Stimulated activated CD4-positive, alpha-beta T cell treated with anti-CD3 and anti-CD28 coated beads, Interleukin-1b, Interleukin-23, amount 100 ng/mL, for 24 hours (primary cell): ENCODE measurements at places on chromosomes 12 and 14.

DNA sequence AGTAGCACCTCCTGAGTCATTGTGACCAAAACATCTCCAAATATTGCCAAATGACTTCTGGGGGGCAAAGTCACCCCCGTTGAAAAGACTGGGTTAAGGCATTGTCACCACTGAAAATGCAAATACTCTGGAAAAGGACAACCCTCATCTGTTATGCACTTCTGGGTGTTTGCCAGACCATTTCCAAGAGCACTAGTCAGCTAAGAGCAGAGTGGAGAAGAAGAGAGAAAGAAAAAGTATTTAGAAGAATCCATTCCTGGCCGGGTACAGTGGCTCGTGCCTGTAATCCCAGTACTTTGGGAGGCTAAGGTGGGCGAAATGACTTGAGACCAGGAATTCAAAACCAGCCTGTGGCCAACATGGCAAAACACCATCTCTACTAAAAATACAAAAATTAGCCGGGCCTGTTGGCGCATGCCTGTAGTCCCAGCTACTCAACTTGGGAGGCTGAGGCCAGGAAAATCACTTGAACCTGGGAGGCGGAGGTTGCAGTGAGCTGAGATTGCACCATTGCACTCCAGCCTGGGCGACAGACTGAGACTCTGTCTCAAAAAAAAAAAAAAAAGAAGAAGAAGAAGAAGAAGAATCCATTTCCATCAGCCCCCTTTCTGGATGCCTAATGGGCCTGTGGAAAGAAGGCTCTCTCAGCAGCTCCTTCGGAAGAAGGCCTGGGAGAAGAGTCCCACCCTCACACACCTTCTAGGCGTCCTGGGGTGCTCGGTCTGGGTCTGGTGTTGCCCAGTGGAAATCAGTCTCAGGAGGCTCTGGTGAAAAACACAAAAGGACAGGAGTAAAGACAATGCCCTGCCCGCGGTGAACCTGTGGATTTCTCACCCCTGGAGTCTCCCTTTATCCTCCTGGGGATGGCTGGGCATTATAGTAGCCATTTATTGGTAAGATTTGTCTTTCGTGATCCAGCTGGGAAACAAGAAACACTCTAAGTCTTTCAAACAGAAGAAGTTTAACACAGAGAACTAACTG lies 3.5 kb upstream of the LTBR start:
- no peak for DNase-seq

- DNase-seq, result no peak
These were observed 7.7 kb downstream of the CAPS2 start for GRCh38 chr12:75322464-75322863.

- no peak for DNase-seq
These were observed 512.6 kb downstream of the RERGL start for GRCh38 chr12:17577405-17577804.

DNA sequence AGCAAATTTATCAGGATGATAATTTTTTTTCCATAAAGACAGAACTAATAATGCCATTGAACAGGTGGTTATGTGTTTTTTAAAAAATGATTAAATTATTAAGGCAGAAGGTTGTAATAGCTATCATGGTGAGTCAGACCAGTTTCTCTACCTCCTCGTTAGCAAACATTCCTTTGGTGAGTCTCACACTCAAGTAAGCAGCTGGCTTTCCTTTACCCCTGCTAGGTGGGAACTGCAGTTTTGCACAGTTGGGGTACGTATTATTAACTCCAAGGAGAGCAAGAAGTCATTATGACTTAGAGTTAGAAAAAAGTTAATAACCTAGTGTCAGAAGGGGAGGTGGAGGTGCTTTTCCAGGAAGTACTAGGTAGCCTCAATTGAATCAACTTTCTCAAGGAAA lies 165.3 kb downstream of the SNAPC1 start:
- no peak for DNase-seq

DNA sequence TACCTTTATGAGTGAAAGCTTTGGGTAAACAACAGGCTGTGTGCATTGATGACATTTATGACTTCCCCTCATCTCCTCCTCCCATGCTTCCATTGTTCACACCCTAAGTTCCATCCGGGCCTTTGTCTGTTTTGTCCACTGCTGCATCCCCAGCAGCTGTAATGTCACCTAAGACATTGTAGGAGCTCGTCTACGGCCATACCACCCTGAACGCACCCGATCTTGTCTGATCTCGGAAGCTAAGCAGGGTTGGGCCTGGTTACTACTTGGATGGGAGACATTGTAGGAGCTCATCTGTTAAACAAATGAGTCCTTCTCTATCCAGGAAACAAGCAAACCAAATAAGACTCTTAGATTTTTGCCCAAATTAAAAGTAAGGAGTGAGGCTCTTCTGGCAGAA lies 40.4 kb upstream of the SYCP3 start:
- no peak for DNase-seq

- no peak for DNase-seq
These were observed 62.7 kb downstream of the GALNT4 start for GRCh38 chr12:89461649-89462612.

DNA sequence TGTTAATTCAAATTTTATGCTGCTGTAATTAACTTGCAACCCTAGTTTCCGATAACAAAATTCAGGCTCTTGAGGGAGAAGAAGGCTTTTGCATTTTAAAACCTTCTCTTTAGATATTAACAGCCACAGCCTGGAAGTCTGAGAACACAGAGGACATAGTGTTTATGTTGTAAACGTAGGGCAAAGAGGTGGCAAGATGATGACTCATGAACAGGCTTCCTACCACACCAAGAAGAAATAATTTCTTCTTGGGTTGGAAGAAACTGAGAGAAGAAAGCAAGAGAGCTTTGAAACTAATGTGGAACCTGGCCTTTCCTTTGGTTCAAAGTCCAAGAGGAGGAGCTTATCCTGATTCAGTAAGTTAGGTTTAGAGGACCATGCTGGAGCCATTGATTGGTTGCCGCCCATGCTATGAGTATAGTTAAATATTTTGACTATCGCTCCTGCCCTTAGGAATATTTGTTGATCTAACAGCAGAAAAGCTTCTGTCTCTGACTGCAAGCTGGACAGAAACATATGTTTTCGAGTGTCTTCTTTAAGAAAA lies 31.8 kb downstream of the CCDC198 start:
- no peak for DNase-seq

- DNase-seq, result no peak
These were observed 1.5 kb upstream of the WNT10B start for GRCh38 chr12:48972952-48973483.

GRCh38 chr12:115216301-115216700 lies 532.3 kb upstream of the TBX3 start:
- no peak for DNase-seq

- DNase-seq, result no peak
These were observed 73.2 kb downstream of the ANO4 start for GRCh38 chr12:100867639-100868393.

DNA sequence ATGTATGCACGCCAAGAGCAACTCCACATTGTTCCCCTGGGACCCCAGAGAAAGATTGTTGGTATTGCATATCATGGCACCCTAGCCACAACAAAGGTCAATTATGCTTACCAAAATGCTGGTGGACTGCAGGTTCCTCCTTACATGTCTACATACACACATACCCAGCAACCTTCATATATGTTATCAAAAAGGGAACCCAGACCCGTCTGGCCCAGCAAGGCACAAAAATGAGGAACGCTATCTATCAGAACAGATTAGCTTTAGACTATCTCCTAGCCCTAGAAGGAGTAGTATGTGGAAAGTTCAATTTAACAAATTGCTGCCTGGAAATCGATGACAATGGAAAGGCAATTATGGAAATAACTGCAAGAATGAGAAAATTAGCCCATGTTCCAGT lies 61.5 kb downstream of the DHRS2 start:
- no peak for DNase-seq

DNA sequence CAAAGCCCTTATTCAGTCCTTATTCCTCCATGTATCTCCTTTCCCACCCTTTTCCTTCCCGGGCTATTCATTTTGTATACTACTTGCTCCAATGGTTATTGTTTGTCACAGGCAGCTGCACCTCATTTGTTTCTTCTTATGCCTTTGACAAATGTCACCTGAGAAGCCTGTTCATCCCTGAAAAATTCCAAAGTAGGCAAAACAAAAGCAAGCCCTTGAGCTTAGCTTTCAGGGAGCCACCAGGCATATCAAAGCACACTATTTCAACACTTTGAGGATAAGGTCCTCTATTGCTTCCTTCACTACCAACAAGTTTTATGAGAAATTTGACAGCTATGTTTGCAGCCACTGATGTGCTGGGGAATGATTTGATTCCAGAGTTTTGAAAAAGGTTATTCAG lies 738.7 kb upstream of the LMO3 start:
- DNase-seq, result no peak

DNA sequence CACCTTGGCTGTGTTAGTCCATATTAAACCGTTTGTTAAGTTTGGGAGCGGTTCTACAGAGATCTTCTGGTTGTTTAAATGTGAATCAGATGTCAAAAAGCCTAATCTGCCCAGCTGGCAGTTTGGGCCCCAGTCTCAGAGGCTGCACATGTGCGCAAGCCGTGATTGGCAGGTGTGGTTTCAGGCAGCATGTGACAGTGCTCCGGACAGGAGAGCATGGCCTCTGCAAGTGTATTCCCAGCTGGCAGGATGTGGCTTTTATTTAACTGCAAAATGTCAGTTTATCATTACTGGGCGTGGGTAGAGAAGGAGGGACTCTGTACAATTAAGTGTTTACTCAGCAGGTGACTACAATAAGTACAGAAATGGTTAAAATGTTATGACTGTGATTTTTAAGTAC lies 77.5 kb downstream of the PELI2 start:
- DNase-seq, result no peak
